ENCODE measurements at places on chromosomes 1 and 21.

GRCh38 chr1:245888809-245889208 lies 618.3 kb downstream of the SMYD3 start:
- no peak for DNase-seq

GRCh38 chr1:185375583-185375982 lies 58.5 kb upstream of the IVNS1ABP start:
- no peak for DNase-seq

DNA sequence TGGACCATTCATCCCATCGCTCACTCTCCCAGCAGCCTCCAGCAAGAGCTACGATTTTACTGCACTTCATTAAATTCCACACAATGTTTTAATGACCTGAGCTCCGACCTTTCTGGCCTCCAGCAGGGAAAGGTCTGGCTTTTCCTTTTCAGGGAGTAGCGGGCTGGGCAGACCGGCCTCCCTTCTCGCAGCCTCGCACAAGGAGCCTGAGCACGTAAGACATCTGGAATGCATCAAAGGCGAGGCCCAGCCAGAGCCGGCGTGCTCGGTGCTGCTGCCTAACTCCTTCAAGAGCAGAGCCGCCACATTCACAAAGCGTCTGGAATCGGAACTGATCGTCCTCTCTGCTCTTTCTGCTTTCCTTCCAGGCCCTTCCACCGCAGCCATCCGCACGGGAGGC lies 32.5 kb upstream of the FHAD1 start:
- DNase-seq, result no peak

- no peak for DNase-seq
These were observed 254.7 kb downstream of the ATG4C start for GRCh38 chr1:63038586-63038985.

- DNase-seq, result no peak
These were observed 82.2 kb upstream of the DIRAS3 start for GRCh38 chr1:68132426-68133130.

Data from activated CD8-positive, alpha-beta memory T cell treated with anti-CD3 and anti-CD28 coated beads for 1 hour (primary cell).